M059J (cell line): ENCODE measurements at places on chromosomes 5 and 9.
A peak's percentile ranks its signal among the peaks of the same experiment; 100 is the strongest.

DNA sequence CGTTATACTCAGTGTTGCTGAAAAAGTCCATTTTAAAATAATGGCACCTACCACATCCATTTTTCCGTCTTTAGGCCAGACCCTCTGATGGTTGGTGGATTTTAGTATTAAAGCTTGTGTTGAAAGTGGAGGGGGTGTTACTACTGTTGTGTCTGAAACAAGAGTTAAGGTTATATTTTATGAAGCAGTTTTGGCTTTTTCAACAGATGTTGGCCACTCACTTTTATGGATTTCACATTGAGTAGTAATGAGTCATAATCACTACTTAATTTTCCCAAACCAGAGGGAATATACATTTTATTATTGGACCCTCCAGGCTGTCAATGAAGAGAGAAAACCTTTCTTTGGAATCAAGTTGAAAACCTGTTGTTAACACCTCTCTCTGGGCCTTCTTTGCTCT, 88.0 kb downstream of the TRIO start:
- DNase-seq: no peak

DNA sequence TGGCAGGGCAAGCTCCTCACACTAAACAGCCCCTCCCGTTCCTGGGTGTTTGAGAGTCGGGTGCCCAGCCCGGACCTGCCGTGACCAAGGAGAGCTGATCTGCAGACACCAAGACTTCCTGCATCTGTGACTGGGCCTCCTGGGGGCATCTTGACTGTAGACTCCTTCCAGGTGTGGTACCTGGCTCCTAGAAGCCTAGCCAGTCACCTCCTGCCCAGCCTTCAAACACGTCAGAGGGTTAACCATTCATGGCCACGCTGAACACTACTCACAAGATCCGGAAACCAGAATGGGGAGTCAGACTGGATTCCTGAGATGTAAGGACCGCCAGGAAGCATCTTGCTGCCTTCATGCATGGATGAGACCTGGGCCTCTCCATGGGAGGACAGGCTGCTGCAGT, 3.7 kb upstream of the LCN2 start:
- no peak for DNase-seq

GRCh38 chr5:154761046-154761736, 6.0 kb downstream of the LARP1 start:
- no peak for DNase-seq

- peak; percentile 98 for DNase-seq
Measured at GRCh38 chr5:32027717-32028458, 146.2 kb downstream of the GOLPH3 start.

GRCh38 chr9:19965336-19965735, 176.5 kb upstream of the SLC24A2 start:
- no peak for DNase-seq

DNA sequence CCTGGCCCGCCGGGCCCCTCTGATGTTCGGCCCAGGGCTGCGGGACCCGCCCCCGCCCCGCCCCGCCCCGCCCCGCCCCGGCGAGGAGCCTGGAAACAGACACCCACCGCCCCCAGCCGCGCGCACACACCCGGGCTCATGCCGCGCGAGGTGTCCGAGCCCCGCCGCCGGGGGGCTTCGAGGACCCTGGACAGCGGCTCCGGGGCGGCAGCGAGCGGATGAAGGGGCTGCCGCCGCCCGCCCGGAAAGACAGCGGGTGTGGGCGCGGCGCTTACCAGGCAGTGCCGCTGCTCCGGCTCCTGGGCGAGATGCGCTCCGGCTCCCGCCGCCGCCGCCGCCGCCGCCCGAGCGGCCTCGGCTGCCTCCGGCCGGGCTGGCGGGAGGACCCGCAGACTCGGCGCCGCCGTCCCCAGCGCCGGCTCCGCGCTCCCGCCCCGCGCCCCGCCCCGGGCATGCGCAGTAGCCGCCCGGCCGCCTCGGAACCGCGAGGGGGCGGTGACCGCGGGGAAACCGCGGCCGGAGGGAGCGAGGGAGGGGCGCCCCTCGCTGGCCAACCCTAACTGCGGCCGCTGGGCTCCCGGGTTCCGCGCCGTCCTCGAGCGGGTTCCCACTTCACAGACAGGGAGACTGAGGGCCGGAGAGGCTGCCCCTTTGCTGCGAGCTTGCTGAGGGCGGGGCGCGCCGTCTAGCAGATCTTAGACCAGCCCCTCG, at the start of gene GPRIN1:
TSS of gene GPRIN1 (minus strand) at position 433 of the 711 bp plus-strand sequence. CDS start 10,322 bp downstream, outside the sequence.
- peak; percentile 55 for DNase-seq
